ENCODE measurements at places on chromosomes 12 and 14. TPM values are rescaled to one million over a fixed set of nuclear protein-coding genes. Genes with fewer than 3 reads are reported as not detected.

TSPAN19 gene
- not detected for total RNA-seq

TAMALIN gene
- 663 TPM for total RNA-seq

OR11G2 gene
- not detected for total RNA-seq

GPX2 gene
- not detected for total RNA-seq

PRICKLE1 gene
- 0.34 TPM for total RNA-seq

PPP4R4 gene
- total RNA-seq = 0.52 TPM

BTG1 gene
- 830 TPM for total RNA-seq

Data from natural killer cell (primary cell).